ENCODE measurements at places on chromosomes 1 and 21.
A peak's percentile ranks its signal among the peaks of the same experiment; 100 is the strongest.

- no peak for DNase-seq
Observed at GRCh38 chr1:207807690-207808321, 56.0 kb downstream of the CD46 start.

- peak; percentile 71 for DNase-seq
Observed at GRCh38 chr1:15384301-15384901, 25.3 kb upstream of the EFHD2 start.

DNA sequence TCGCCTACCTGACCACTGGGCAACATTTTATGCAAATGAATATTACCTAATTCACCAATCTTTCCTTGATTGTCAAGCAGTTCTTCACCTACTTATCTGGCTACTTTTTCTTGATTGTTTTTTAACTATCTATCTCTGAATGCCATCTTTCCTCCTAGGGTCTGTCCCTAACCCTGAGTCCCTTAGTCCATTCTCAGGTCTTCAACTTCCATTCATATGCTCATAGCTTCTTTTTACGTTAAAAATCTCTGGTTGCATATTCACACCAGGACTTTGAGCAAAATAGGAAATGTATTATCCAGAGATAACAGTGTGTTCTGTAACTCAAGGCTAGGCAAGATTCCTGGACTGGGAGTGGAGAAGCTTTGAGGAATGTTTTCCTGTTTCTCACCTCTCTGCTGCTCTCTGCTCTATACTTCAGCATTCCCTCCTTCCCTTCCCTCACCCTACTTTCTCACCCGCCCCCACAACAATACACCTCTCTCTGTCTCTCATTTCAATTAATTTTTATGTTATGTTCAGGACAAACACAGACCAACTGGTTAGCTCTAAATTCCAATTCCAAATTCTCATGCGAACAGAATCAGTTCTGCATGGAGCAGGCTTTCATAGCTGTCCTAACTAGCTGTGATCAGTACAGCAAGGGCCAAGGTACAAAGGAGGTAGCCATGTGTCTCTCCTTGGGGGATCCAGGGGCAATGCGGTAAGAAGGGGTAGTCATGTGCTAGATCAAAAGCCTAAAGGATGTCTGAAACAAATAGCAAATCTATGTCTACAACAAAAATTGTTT, 278.4 kb downstream of the USH2A start:
- DNase-seq, result no peak

DNA sequence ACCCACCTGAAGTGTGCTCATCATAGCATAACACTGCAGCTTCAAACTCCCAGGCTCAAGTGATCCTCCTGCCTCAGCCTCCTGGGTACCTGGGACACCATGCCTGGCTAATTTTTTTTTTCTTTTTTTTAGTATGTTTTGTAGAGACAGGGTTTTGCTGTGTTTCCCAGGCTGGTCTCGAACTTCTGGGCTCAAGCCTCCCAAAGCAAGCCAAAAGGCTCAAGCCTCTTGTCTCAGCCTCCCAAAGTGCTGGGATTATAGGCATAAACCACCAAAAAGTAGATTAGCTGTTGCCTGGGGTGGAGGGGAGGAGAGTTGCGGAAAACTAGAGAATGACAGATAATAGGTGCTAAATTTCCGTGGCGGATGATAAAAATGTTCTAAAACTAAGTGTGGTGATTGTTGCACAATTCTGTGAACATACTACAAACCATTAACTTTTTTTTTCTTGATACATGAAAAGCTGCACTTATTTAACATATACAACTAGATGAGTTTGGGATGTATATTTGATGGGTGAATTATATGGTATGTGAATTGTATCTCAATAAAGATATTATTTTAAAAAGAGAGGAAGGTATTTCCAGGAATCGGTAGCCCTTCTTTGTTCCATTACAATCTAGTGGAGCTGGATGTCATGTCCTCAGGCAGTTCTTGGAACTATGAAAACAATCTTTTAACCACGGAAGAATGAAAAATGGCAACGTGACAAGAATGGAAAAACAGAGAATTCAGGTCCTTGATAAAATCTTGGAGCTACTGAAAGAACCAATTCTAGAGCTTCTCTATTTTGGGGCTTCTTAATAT, 27.3 kb upstream of the MED18 start:
- DNase-seq, result no peak

GRCh38 chr1:245834002-245834401, 673.1 kb downstream of the SMYD3 start:
- DNase-seq, result no peak

GRCh38 chr1:239657291-239657690, 270.9 kb downstream of the CHRM3 start:
- DNase-seq, result no peak

DNA sequence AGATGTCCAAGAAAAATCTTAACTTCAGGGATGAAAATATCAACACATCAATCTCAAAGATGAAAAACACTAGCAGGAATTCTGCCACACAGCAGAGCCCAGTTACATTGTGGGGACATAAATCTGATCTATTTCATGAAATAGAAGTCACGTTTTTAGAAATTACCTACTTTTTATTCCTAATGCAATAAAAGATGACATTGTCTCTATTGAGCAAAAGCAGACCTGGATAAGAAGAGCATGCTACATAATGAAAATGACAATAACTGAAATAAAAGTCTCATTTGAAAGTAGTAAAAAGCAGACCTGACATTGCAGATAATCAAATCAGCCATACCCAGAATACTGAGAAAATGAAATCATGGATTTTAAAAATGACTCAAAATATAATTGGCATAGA, 156.8 kb downstream of the NTNG1 start:
- DNase-seq, result no peak

- no peak for DNase-seq
Observed at GRCh38 chr1:67708606-67709005, 23.6 kb downstream of the GADD45A start.

GRCh38 chr1:24414775-24415333, 748 bp upstream of the NIPAL3 start:
- DNase-seq, result no peak

DNA sequence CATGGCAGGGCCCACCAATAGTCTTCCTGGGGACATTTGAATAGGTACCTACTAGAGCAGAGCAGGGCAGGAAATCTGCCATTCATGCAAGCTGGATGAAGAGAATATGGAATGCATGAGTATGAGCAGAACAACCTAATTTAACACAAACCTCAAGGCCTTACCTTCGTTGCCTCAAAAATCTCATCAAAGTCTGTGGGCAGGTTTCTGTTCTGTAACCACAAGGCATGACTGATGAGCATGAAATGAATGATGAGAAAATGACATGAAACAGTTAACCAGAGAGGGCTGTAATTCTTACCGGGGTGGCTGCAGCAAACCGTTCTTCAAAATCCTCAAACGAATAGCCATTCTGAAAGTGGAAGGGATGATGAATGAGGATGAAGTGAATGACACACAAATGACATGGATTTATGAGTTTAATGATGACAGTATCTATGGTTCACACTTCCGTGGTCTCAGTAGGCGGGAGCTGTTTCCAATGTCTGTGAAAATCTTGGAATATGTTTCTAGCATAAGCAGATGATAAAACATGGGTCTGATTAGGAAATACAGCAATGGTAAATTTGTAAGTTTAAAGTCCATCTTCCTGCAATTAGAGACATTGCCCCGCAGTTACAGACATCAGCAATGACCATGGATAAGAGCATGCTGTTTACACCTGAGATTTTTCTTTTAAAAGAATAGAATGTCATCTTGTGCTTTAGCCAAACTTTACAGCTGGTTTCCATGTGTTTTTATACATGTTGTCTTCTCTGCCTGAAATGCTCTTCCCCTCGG, 67.6 kb upstream of the C8B start:
- DNase-seq, result no peak

- DNase-seq, result no peak
Observed at GRCh38 chr1:168960595-168960994, 145.9 kb upstream of the ATP1B1 start.

- peak; percentile 40 for DNase-seq
Observed at GRCh38 chr1:211329764-211330201, 3.1 kb downstream of the TRAF5 start.
